NCI-H2171 treated with DMSO at 0.1 percent for 48 hours (cell line): ENCODE measurements at places on chromosomes 3 and 15.

DNA sequence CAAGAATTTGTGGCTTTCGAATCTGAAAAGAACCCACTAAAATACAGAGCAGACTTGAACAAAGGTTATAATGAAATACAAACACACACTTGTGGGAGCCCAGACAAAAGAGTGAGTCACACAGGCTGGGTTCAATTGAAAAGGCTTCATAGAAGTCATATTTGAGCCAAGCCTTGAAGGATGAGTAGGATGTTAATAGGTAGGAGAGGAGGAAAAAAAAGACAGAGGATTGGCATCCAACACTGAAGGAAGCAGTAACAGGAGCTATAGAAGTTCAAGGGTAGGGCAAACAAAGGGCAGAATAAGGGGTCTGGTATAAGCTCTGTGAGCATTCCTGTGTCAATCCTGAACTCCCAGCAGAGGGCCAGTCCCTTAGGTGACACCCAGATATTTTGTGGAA, 325.4 kb downstream of the FOXP1 start:
- DNase-seq: no peak

GRCh38 chr3:126959921-126960603, 22.9 kb upstream of the PLXNA1 start:
- peak; percentile 44 for DNase-seq

DNA sequence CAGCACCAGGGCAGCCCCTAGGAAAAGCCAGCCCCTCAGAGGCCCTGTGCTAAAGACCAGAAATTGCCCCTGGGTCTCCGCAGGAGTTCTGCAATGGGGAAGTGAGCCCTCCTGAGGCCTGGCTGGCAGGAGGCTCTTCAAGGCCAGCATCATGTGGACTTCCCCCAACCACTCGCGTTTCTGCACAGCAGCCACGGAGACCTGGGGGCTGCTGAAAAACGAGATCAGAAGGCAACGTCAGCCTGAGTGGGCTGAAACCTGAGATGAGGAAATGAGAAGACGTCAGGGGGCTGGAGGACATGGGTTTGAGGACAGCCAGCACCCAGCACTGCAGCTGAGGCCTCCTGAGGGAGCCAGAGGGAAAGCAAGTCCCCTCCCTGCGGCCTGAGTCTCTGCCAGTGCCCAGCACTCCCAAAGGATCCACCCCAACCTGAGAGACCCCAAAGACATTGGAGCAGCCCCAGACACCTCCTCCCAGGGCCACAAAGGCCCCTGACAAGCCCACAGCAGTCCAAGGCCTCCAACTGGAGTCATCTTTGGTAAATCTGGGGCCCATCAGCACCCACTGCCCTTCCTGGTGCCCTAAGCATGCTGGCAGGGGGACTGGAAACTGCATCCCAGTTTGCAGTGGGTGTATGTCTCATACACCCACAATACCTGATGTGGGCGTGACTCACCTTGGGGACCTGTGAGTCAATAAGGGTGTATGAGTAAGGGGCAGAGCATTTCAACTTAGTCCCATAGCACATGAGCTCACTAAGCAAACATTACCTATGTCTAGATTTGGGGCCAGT, 29.2 kb upstream of the CYP11A1 start:
- no peak for DNase-seq

- peak; percentile 64 for DNase-seq
Observed at GRCh38 chr15:63052961-63053698, 10.6 kb downstream of the TPM1 start.

DNA sequence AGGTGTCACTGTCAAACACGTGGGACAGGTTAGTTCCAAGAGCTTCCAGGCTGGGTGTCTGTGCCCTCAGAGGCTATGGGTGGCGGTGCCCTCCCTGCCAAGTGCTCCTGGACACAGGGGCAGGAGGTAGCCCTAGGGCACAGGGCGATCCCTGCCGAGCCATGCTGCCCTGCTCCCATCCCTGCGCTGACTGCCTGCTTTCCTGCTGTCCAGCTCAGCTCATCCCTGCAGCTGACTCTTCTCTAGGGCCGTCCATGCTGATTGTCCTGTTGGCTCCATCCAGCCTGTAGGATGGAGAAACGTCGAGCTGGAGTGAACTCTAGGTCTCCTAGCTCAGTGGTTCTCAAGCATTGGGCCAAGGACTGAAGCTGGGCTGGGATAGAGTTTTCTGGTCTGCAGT, 3.7 kb downstream of the PDIA5 start:
- no peak for DNase-seq

- DNase-seq: no peak
Observed at GRCh38 chr3:65836047-65836446, 202.7 kb downstream of the MAGI1 start.

DNA sequence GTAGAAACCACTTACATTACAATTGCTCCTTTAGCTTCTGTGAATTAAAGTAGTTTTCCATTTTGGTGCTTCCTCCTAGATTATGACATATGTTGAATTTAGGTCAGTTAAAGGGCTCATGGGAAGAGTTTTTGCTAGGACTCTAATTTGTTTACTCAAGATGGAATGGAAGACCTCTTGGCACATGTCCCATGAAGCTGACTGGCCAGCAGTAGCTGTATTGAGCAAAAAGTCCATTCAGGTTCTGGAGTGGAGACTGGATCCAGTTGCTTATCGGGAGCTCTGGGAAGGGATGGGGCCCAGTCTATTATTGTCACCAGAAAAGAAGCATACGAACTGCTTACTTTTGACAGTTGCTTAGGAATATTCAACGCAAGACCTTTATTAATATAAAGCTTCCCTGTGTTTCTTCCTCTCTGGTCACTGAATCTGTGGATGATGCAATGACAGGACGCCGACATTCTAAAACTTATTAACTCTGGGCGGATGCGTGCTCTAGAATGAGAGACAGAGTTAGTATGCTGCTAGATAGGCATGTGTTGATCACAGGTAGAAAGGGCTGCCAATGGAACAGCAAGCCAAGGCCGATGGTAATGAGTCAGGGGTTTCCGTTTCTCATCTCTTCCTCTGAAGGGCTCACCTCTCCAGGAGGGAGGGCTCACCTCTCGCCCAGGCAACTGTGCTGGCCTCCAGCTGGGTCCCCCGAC, 155.8 kb downstream of the NR1D2 start:
- DNase-seq: no peak

- no peak for DNase-seq
Observed at GRCh38 chr15:97978401-97979139, 18.1 kb downstream of the ARRDC4 start.

- peak; percentile 18 for DNase-seq
Observed at GRCh38 chr3:189683546-189684255, 52.5 kb downstream of the TP63 start.

DNA sequence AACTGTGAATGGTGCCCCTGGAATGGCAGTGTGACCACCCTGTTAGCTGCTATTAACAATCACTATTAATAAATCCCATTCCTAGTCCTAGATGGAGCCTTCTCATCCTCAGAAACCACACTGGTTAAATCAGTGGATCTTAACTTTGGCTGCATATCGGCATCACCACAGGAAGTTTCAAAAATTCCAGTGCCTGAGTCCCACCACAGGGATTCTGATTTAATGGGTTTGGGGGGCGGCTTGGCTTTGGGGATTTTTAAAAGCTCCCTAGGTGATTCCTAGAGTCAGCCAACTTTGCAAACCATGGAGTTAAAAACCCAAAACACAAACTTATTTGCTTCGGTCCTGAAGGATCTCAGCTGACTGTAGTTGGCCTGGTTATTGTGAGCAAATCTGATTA, 3.1 kb downstream of the FAM107A start:
- DNase-seq: no peak

GRCh38 chr3:50267280-50267913, 1.6 kb upstream of the SEMA3B start:
- peak; percentile 44 for DNase-seq

DNA sequence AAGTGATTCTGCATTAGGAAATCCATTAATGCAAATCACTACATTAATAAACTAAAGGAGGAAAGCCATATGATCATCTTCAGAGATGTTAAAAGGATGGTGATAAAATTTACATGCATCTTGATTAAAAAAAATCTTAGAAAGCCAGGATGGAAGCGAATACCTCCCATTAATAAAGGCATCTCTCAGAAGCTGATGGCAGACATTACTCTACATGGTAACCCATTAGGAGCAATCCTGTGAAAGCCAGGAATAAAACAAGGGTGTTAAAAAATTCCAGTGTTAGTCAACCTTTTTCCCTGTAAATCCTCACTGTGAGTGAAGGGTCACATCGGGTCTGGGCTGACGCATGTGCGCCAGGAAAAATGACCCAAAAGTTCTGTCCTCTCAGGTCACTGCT, 25.5 kb downstream of the NSMCE3 start:
- no peak for DNase-seq

DNA sequence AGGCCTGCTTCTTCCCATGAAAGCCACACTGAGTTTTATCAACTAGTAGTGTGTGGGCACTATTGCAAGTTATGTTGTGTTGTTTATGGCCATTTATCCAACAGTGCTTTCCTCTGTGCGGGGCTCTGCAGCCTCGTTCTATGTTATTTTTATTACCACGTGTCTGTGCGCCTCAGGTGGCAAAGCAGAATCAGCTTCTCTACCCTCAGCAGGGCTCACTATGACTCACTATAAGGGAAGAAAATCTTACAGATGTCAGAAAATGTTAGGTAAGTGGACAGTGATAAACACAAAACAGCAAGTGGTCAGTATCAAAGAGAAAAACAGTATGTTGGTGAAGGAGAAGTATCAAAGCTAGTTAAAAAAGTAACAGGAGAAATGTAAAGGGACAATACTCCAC, 61.4 kb downstream of the MOBP start:
- no peak for DNase-seq

- DNase-seq: no peak
Observed at GRCh38 chr3:25041871-25042584, 386.0 kb upstream of the RARB start.

DNA sequence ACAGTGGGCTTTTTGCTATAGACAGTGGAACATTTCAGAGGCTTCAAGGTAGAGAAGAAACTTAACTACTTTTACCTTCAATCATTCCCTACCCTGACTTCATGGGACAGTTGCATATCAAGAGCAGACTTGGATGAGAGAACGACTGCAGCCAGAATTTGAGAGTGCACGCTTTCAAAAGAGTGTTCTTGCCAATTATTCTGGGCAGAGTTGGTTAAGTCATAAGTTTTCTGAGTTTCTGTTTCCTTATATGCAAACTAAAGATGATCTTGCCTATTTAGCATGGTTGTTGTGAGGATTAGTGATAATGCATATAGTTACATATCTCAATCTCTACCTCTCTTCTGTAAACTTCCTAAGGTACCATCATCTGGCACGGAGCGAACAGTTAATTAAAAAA, 7.6 kb downstream of the SLC9A9 start:
- no peak for DNase-seq

GRCh38 chr15:42110367-42110766, 16.0 kb upstream of the PLA2G4D start:
- DNase-seq: no peak

DNA sequence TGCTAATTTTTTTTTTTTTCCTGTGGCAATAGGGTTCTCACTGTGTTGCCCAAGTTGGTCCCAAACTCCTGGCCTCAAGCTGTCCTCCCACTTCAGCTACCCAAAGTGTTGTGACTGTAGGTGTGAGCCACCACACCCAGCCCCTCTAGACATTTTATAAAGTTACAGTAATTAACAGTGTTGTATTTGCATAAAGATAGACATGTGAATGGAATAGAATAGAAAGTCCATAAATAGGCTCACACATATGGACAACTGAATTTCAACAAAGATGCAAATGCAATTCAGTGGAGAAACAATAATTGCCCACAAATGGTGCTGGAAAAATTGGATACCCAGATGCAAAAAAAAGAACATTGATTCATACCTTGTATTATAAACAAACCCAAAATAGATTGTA, 39.9 kb downstream of the PLS1 start:
- no peak for DNase-seq

DNA sequence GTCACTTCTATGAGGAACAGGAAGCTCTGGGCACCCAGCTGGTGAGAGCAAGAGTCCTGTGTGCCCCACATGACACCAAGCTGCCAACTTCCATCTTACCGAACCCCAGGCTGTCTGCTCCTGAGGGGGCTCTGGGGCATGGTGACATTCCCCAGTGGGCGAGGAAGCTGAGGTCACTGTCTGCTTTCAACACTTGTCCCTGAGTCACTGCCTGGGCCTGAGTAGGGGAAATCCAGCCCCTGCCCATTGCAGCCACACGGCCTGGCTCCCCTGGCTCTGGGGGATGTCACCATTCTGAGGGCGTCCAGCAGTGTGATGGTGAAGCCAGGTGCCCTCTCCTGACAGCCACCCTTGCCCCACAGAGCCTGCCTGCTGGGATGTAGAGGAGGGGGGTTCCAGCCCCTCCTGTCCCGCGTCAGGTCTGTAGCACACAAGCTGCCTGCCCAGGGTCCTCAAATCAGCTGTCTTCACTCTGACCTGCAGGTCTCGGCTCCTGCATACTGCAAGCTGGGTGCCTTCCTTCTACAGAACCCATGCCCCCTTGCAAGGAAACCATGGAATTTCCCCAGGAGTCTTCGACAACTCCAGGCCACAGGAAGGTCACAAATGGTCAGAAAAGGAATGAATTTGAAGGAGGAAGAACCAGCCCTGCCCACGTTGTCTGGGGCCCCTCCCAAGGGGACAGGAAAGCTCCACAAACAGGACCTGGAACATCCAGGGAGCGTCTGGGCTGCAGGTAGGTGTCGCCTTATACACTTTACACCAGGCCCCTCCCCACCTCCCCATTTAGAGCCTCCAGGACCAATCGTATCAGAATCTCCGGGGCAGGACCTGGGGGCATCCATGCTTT, 69.9 kb upstream of the GATM start:
- no peak for DNase-seq

DNA sequence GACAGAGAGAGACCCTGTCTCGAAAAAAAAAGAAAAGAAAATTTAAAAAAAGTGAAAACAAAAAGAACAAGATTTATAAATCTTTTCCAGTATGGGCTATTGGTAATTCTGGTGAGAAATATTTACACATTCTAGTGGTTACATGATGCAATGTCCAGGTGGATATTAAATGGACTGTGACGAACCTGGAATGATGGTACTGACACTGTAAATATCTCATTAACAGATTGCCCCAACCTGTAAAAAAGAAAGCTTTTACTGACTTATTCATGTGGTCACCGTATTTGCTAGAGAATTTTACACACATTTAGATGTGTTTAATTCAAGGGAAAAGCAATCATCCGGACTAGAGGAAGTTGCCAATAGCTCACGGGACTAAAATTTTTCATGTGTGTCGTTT, 162.1 kb upstream of the LRIG1 start:
- no peak for DNase-seq

DNA sequence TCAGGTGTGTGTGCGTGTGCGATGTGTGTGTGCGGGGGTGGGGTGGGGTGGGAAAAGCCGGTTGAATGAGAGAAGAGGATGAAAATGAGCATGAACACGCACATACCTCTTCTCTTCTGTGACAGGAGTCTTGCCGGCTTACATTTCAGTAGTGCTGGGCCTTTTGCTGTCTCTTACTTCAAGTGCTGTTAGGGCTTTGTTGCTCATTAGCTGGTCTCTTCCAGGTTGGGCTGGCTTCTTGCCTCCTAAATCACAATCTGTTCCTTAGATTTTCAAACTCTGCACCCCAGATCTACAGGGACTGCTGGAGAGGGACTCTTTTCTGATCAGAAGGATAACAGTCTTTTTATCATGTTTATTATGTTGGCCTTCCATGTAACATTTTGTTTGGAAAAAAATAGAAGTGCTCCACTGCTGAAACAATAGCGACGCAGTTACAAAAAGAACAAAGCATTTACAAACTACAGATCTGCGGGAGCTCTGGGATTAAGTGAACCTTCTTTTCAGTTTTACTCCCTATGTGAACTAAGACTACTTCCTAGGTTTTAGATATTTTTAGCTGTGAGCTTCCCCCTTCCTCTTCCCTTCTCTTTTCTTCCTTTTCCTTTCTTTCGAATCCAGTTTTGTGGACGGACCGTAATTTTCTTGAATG, 48.5 kb downstream of the USP13 start:
- no peak for DNase-seq
